Right hindlimb (tissue), 1 donor: ENCODE measurements at places on chromosomes 4 and X.

DNA sequence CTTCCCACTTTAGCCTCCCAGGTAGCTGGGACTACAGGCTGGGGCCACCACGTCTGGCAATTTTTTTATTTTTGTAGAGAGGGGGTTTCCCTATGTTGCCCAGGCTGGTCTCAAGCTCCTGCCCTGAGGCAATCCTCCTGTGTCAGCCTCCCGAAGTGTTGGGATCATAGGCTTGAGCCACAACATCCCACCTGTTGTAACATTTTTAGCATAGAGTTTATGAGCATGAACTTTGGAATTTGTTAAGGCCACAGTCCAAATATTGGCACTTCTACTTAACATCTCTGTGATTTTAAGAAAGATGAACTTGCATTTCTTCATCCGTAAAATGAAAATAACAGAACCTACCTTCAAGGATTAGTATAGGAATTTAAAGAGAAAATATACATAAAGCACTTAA is 445.6 kb downstream of the IQCM start:
- no peak for DNase-seq

- DNase-seq = no peak
Observed at GRCh38 chrX:54747733-54748393, 50.2 kb downstream of the ITIH6 start.

GRCh38 chr4:15755321-15756155 is 22.6 kb upstream of the CD38 start:
- no peak for DNase-seq

DNA sequence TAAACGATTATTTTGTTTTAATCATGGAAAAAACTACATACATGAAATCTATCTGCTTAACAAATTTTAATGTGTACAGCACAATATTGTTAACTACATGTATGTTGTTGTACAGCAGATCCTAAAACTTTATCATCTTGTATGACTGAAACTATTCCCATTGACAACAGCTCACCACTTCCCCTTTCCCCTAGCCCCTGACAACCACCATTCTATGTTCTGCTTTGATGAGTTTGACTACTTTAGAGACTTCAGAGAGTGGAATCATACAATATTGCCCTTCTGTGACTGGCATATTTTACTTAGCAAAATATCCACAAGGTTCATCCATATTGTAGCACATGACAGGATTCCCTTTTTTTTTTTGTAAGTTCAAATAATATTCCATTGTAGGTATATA is 185.9 kb downstream of the CFAP299 start:
- no peak for DNase-seq

- no peak for DNase-seq
Observed at GRCh38 chr4:110610940-110611831, 11.7 kb downstream of the PITX2 start.
